D341Med (cell line): ENCODE measurements at places on chromosomes 3 and 15.

GRCh38 chr15:41982133-41982930 lies 10.0 kb upstream of the EHD4 start:
- DNase-seq = peak; percentile 9

DNA sequence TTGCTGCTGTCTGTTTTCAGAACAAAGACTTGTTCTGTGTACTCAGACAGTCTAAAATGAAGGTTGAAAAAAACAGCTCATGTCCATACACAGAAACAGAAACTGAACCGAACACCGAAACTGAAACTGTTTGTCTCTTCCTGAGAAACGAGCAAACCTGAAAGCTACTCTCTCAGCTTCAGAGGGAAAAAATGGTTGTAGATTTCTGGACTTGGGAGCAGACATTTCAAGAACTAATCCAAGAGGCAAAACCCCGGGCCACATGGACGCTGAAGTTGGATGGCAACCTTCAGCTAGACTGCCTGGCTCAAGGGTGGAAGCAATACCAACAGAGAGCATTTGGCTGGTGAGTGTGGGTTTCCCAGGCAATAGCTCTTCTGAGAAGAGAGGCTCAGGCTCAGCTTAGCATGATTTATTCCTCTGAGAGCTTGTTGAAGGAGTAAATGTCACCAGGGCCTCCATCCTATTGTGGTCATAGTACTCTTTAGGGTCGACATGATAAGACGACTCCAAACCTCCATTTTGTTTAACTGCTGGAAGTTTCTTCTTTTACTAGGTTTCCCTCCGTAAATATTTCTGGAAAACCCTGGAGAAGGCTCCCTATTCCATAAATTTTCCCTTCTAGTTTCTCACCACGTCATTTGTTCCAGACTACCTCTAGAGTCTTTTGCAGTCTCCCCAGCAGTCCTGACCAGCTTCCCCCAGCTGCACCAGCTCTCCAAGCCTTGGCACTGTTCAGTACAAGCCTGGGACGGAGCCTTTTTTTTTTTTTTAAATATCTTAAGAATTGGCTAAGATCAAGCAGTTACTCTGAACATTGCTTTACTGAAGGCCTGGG lies at the start of gene RTP4:
Gene RTP4, plus strand, starts transcription at position 135 of the 838 bp plus-strand sequence. Its CDS starts 57 bp downstream, at position 192.
- no peak for DNase-seq

DNA sequence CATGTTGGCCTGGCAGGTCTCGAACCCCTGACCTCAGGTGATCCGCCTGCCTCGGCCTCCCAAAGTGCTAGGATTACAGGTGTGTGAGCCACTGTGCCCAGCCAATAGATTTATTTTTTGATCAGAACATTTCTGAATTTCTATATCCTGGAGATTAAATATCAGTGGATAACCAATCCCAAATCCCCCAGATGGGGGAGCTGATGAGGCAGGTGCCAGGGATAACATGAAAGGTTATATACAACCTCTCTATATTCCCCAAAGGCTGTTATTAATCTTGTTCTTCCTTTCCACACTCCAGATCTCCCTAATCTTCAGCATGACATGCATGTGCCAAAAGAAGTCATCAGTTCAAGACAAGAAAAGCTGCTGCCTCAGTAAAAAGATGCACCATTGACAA lies 112.3 kb downstream of the WDR76 start:
- DNase-seq = peak; percentile 64

GRCh38 chr3:122349171-122349570 lies 24.1 kb downstream of the CSTA start:
- no peak for DNase-seq

DNA sequence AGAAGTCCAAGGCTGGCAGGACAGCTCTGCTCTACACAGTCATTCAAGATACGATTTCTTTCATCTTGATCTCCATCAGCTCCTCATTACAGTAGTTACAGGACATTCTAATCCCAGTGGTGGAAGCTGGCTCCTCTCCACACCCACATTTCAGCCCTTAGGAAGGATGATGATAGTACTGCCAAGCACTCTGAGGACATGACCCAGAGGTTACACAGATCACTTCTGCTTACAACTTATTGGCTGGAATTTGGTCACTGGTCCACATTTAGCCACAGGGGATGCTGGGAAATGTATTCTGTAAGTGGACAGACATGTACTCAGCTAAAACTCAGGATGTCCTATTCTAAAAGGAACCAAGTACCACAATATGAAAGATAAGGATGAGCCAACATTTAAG lies 77.1 kb downstream of the IQCH start:
- no peak for DNase-seq

DNA sequence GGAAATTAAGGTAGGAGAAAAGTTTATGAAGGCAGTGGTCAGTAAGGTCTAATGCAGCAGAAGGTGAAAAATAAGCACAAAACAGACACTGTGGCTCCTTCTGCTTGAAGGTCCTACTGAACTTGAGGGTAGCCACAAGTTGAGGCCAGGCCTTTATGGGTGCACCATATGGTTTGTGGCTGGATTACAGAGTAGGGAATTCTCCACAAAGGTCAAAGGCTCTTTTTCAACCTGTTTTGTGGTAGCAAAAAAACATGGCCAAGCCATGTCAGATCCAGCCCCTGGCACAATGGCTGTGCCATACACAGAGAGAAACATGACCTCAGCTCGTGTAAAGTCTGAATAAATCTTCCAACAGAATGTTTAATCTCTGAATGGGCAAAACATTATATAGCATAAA lies 214.0 kb downstream of the SATB1 start:
- DNase-seq = no peak

DNA sequence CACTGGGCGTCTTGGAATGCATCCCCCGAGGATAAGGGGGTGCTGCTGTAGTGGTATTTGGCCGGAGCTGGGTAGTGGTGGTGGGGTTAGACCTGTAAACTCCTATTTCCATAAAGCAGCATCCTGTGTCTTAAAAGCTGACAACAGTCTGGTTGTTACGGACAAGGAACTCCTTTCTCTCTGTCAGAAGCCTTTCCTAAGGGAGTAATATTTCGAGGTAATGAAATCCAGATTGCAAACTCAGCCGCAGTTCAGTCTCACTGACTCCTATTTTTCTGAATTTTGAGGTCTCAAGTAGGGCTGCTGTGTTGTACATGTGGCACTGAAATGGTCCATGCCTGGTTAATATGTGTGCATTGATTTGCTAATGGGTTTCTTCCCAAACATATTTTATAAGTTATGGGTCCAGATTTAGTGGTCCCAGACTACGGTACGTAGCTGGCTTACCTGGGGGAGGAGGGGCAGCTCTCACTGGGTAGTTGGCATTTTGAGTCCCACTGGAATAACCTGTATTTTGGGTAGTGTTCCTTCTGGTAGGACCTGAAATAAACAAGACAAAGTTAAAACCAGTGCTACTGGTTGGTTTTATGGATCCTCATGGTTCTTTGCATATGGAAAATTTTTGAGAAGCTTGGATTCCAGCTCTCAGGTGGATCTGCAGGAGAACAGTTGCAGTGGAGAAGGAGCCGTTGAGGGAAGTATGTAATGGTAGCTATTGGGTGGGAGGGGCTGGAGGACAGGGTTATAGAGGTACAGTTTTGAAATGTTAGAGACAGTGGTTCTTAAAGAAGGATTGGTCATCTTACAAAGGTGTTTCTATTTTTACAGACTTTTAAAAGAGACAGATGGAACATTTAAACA lies 48.6 kb upstream of the LDHAL6B start:
- no peak for DNase-seq

GRCh38 chr3:45774581-45775521 lies 21.5 kb downstream of the SLC6A20 start:
- DNase-seq = peak; percentile 15

- no peak for DNase-seq
Measured at GRCh38 chr15:89836267-89837133, 21.8 kb upstream of the ANPEP start.

- DNase-seq = no peak
Measured at GRCh38 chr15:92304223-92304975, 89.3 kb upstream of the ST8SIA2 start.

- no peak for DNase-seq
Measured at GRCh38 chr3:111325160-111325718, 216.8 kb upstream of the CD96 start.

DNA sequence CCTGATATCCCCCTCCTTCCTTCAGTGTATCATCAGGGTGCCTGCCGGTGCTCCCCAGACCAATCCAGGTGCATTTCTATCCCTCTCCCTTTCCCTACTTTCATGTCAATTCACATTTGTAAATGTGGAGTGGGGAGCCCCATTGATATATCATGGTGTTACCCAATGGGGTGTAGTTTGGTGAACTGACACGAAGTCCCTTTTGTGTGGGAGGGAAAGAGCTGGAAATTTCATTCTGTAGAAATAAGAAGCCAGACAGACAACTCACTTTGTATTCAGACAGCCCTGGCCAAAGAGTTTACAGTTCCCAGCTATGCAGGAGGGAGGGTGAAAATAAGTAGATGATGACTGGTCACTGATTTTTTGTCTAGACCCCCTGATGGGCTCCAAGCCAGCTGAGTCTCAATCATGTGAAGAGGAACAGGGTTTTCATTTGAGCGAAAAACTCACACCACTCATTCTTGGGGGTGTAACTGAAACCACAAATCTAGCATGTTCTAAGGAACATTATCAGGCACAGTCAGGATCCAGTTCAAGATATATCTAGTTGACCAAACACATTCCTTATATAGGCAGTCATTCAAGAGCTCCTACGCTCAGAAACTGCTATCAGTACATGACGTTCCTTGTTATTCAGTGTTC lies 58.9 kb downstream of the LMCD1 start:
- DNase-seq = no peak

DNA sequence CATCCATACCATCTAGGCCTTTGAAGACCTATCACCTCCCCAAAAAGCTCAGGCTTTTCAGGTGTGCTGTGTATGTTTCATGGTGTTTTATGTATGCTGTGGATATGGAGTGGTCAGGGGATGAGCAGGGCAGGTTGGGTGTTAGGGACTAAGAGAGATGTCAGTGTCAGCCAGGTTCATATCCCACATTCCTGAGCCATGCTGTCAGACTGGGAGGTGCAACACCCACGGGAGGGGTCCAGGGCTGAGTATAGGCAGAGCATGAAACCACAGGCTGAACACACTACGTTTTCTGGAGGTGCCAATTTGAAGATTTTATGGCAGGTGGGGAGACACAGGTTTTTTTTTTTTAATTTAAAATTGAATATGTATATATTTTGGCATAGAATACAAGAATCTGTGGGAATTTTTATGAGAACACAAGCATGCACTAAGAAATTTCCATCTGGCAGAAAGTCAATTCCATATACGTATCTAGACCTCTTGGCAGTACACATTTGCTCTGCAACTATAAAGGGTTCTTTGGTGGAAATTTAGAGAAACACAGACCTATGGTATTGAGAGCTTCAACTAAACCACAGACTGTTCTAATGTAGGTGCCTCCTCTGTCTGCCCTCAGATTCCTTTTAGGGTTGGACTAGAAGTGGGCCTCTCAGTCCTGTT lies 101.9 kb upstream of the RNU6-1 start:
- DNase-seq = no peak

- no peak for DNase-seq
Measured at GRCh38 chr15:98083203-98083910, 122.9 kb downstream of the ARRDC4 start.

GRCh38 chr3:112682361-112682760 lies 41.4 kb upstream of the CCDC80 start:
- no peak for DNase-seq

DNA sequence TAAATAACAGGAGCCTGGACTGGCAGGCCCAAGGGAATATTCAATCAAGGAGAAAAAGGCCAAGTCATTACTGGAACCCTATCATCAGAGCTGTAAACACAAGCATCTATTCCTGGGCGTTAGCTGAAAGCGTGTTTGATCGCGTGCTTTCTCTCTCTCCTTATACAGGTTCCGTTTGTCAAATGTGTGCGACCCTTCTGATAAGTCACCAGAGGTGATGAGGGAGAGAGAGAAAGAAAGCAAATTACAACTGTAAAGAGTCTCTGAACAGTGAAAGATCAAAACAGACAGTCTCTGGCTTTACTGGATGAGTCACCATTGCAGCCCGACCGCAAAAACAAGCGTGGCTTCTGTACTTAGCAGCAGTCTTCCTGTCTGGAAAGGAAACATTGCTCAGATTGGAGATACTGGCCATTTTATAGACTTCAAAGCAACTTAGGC lies 39.5 kb upstream of the TPRG1 start:
- DNase-seq = no peak

DNA sequence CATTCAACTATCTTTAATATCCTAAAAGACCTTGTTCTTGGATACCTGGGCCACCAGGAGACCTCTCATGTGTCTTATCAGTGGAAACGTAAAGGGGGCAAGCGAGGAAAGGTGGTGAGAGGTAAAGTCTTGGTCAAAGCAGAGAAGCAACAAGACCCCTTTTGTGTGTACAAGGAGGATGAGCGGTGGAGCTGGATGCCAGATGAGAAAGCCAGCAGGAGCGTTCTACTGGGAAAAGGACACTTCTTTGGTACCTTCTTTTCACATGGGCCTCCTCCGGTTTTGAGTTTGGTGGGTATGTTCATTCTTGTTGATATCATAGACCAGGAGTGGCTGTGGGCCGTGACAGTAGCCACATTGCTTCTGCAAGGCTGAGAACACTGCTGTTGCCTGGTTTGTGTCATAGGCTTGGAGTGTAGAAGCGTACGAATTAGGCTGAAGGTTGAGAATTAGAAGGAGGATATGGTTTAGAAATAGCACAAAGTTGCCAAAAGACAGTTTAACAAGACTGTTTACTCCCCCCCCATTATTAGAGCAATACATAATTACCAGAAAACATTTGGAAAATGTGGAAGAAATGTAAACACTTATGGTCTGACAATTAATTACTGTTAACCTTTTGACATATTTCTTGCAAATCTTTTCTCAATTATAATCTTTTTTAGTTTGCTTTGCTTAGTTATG lies 46.8 kb upstream of the VILL start:
- DNase-seq = no peak

- DNase-seq = no peak
Measured at GRCh38 chr15:40253167-40253790, 14.4 kb downstream of the PAK6 start.

- DNase-seq = no peak
Measured at GRCh38 chr3:81869382-81869781, 107.9 kb upstream of the GBE1 start.
